Cardiac muscle cell (in vitro differentiated cells and primary cell): ENCODE measurements at places on chromosomes 6 and 20. TPM values are rescaled to one million over a fixed set of nuclear protein-coding genes. Genes with fewer than 3 reads are reported as not detected.

The SLC52A3 gene
- not detected in 2 replicates for polyA plus RNA-seq

The C6orf141 gene
- polyA plus RNA-seq, result 0.67 and 0.98 TPM in 2 replicates

DNA sequence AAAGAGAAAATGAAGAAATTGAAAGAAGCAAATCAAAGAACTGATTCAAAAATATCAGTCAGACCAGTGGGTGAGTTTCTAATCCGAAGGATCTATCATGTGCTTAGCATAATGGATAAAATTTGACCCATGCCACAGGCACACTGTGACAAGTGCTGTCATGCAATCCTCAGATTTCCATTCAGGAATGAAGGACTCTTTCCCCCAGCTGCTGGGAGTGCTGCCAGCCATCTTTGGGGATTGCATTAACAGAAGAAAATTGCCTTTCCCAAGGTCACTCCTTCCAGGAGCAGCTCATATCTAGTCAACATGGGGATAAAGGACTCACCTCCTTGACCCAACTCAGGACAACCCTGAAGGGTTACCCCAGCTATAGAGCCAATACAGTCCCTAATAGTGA lies 316.7 kb upstream of the TBX18 start:
- DNase-seq, result no peak
- H3K4me1 ChIP-seq, result no peaks in the 10 kb centered on the region
- H3K4me3 ChIP-seq, result no peak overlapping the region
- no peak overlapping the region for H3K27ac ChIP-seq

GRCh38 chr20:33689973-33690372 lies 3.8 kb upstream of the E2F1 start:
- H3K4me3 ChIP-seq, result no peak overlapping the region
- no peak overlapping the region for H3K27ac ChIP-seq
- H3K4me1 ChIP-seq, result peaks cover 42% of the 10 kb centered on the region
- H3K27me3 ChIP-seq, result no peaks in the 10 kb centered on the region

DNA sequence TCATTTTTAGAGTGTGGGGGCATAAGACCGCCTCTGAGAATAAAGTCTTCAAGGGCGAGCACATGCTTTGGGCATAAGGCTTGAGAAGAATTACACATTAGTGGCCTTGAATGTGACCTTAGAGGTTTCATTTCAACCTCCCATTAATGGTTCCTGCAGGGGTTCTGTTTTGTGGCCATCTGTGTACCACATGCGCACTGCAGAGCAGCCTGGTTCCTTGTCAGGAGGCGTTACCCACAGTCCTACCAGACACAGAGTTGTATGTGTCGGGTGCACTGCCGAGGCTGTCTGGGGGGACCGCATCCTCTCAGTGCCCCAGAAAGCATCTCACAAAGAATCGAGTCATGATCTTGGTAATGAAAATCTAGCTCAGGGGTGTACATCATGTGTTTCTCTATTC lies 115.7 kb downstream of the B3GAT2 start:
- DNase-seq, result no peak
- no peak overlapping the region for H3K4me3 ChIP-seq

The VNN1 gene
- not detected in 2 replicates for polyA plus RNA-seq

The OXT gene
- not detected in 2 replicates for polyA plus RNA-seq

The NRSN2 gene
- 135 and 170 TPM in 2 replicates for polyA plus RNA-seq

The IL17F gene
- polyA plus RNA-seq, result not detected in 2 replicates

The SCRT2 gene
- not detected in 2 replicates for polyA plus RNA-seq

DNA sequence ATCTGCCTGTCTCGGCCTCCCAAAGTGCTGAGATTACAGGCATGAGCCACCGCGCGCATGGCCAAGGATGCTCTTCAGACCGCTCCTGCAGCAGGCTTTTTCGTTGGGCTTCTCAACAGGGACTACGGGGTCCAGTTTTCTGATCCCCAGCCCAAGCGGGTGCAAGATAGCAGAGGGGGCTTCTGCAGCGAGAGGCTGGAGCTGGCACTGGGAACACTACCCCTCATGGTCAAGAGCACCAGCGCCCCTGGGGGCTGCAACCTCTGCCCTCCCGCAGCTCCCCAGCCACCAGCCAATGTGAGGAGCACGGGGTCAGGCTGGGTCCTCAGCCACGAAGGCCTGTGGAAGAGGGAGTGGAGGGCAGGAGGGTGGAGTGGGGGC lies 6.0 kb downstream of the CTSZ start:
- peaks cover 2% of the 10 kb centered on the region for H3K4me1 ChIP-seq
- DNase-seq, result no peak
- no peak overlapping the region for H3K27ac ChIP-seq
- H3K27me3 ChIP-seq, result no peaks in the 10 kb centered on the region
- no peak overlapping the region for H3K4me3 ChIP-seq
- H3K36me3 ChIP-seq, result peaks cover 5% of the 10 kb centered on the region

- no peak overlapping the region for H3K27ac ChIP-seq
- H3K36me3 ChIP-seq, result no peaks in the 10 kb centered on the region
- DNase-seq, result no peak
- H3K4me1 ChIP-seq, result no peaks in the 10 kb centered on the region
- H3K4me3 ChIP-seq, result no peak overlapping the region
These were observed 126.4 kb upstream of the MAFB start for GRCh38 chr20:40815156-40816038.

The PSORS1C1 gene
- polyA plus RNA-seq, result not detected in 2 replicates

The PRND gene
- 1.3 TPM in 1 of 2 replicates, not detected in the other for polyA plus RNA-seq

The BANF2 gene
- polyA plus RNA-seq, result not detected in 2 replicates
